ENCODE measurements at places on chromosomes 4 and X. TPM values are rescaled to one million over a fixed set of nuclear protein-coding genes. Genes with fewer than 3 reads are reported as not detected.
A peak's percentile ranks its signal among the peaks of the same experiment; 100 is the strongest.

DNA sequence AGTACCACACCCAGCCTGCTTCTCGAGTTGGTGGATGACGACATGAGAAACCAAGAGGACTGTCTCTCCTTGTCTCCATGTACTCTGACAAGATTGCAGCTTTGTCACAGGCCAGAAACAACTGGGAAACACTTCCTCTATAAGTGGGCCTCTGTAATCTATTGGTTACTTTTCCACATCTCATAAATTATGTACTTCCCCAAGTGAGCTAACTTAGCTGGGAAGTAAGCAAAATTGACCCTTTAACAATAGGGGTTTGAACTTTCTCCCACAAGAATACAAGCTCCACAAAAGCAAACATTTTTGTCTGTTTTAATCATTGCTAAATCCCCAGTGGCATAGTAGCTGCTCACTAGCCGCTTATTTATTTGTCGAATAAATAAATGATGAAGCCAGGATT, 14.1 kb upstream of the USO1 start:
- H3K4me1 ChIP-seq = peaks cover 10% of the 10 kb centered on the region
- no peak overlapping the region for H3K4me3 ChIP-seq
- peaks cover 1% of the 10 kb centered on the region for H3K36me3 ChIP-seq
- H3K27ac ChIP-seq = no peak overlapping the region
- no peak for DNase-seq
- no peaks in the 10 kb centered on the region for H3K27me3 ChIP-seq

DNA sequence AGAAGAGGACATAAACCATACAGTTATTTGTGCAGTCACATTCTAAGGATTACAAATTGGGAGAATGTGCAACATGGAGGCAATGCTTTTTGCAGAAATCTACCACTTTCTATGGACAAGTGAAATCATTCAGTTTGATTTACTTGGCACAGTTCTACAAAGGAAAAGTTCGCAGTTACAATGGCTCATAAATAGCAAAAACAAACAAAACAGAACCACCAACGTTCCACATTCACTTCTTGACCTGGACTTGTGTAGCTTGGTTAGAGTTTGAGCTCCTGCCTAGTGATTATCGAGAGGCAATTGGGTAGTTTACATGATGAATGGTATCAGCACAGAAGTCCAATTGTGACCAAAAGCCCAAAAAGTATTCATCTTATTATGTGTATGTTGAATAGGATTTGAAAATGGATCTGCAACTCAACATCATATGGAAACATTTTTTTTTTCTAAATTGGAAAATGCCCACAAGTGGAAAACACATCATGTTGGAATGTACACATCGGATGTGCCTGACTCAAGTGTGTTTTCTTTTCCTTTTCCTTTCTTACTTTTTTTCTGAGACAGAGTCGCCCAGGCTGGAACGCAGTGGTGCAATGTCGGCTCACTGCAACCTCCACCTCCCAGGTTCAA, 123.8 kb downstream of the LUZP4 start:
- no peaks in the 10 kb centered on the region for H3K27me3 ChIP-seq
- DNase-seq = no peak
- no peak overlapping the region for H3K4me3 ChIP-seq
- no peak overlapping the region for H3K27ac ChIP-seq
- no peaks in the 10 kb centered on the region for H3K36me3 ChIP-seq
- H3K4me1 ChIP-seq = no peaks in the 10 kb centered on the region

Gene DHRSX
- 27.4 TPM for total RNA-seq

- peak overlapping the region; percentile 84 for H3K4me3 ChIP-seq
- H3K27ac ChIP-seq = no peak overlapping the region
- peaks cover 12% of the 10 kb centered on the region for H3K4me1 ChIP-seq
- DNase-seq = no peak
- peaks cover 3% of the 10 kb centered on the region for H3K27me3 ChIP-seq
These were observed 2.0 kb downstream of the NUDT11 start for GRCh38 chrX:51494409-51494808.

GRCh38 chrX:154508384-154508745, 7.7 kb downstream of the FAM3A start:
- no peak overlapping the region for H3K27ac ChIP-seq
- peaks cover 24% of the 10 kb centered on the region for H3K36me3 ChIP-seq
- no peaks in the 10 kb centered on the region for H3K27me3 ChIP-seq
- H3K4me3 ChIP-seq = no peak overlapping the region

- peaks cover 23% of the 10 kb centered on the region for H3K4me1 ChIP-seq
- H3K36me3 ChIP-seq = no peaks in the 10 kb centered on the region
- DNase-seq = no peak
- no peaks in the 10 kb centered on the region for H3K27me3 ChIP-seq
- H3K4me3 ChIP-seq = no peak overlapping the region
These were observed 98.6 kb downstream of the LARP7 start for GRCh38 chr4:112735474-112735951.

DNA sequence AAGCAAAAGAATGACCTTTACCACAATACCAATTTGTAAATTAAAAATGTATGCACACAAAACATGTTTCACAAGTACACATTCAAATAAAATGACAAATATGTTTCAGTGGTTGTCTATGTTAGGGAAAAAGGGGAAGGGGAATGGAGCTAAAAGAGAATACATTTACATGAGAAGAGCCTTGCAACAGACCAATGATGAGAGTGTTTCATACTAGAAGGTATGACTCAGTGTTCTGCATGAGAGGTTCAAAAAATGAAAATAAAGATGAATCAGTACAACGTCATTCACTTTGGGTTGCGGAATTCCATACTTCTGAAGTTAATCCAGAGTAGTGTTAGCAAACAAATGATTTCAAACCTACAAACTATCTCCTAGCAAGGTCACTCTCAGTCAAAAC, 51.7 kb downstream of the RPGR start:
- no peak overlapping the region for H3K4me3 ChIP-seq
- DNase-seq = no peak
- H3K4me1 ChIP-seq = peaks cover 4% of the 10 kb centered on the region
- no peaks in the 10 kb centered on the region for H3K36me3 ChIP-seq

DNA sequence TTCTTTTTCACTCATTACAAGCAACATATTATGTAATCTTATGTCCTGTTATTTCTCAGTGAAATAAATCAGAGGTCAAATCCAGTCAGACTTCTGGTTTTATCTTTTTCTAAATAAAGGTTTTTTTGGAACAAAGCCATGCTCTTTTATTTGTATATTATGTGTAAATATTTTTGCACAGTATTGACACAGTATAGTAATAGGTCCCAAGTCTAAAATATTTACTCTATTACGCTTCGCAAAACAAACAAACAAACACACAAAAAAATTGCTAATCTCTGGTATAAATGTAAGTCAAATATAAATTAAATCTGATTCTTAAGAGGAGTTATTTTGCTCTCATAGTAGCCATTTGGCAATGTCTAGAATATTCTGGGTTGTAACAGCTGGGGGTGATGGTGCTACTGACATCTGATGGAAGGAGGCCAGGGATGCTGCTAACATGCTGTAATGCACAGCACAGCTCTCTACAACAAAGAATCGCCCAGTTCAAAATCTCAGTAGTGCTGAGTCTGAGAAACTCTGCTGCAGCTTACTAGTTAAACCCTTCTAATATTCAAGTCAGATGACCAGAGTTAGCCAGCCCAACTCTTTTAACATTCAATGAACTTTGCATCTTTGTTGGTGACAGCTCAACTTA, 602.1 kb downstream of the RAB28 start:
- DNase-seq = no peak
- no peaks in the 10 kb centered on the region for H3K36me3 ChIP-seq
- no peaks in the 10 kb centered on the region for H3K4me1 ChIP-seq

Gene CXorf66
- not detected for total RNA-seq

DNA sequence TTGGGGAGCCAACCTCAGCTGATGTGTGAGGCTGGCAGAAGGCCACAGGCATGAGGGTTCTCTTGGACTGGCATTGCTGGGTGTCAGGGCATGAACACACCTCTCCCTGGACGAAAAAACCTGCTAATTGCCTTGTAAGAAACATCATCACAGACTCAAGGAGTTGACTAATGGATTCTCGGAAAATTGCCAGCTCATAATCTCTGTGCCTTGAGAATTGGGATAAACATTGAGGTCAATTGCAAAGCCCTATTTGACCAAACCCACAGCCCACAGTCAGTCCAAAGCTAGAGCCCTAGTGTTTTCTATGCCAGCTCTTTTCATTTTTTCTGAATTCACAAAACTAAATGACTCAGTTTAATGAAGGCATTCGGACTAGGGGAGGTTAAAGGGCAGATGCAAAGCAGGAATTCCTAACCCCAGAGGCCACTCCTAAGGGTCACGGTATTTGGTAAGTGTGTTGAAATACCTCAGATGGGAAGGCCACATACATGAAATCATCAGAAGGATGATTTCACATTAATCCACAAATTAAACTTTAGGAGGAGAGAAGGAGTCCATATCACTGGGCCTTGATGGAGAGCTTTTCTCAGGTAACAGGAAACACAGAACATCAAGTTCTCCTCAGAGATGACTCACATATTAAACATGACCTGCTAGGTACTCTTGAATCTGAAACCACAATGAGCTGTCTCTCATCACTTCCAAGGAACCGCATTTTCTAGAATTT, 39.0 kb upstream of the RASL11B start:
- no peak overlapping the region for H3K4me3 ChIP-seq
- H3K4me1 ChIP-seq = peaks cover 16% of the 10 kb centered on the region
- no peaks in the 10 kb centered on the region for H3K27me3 ChIP-seq
- no peak overlapping the region for H3K27ac ChIP-seq
- DNase-seq = no peak

DNA sequence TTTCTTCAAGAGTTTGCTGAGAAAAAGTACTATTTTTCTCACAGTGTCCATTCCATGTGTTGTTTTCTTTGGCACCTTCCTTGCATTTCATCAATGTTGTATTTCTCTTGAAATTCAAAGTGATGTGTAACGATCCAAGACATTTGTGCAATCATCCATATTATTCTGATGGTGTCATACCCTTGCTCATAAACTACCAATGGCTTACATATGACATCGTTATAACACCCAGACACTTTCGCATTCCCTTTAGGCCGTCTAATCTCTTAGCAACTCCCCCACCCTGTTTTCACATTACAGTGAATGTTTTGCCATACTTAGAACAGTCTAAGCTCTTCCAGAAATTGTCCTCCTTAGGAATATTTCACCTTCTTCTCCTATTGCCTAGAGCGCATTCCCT, 1779.0 kb downstream of the PCDH7 start:
- no peaks in the 10 kb centered on the region for H3K36me3 ChIP-seq
- H3K27ac ChIP-seq = no peak overlapping the region
- no peak for DNase-seq
- no peak overlapping the region for H3K4me3 ChIP-seq
- no peaks in the 10 kb centered on the region for H3K4me1 ChIP-seq

GRCh38 chr4:112236040-112236439, 4.5 kb downstream of the AP1AR start:
- H3K4me3 ChIP-seq = no peak overlapping the region
- no peak for DNase-seq
- H3K27ac ChIP-seq = no peak overlapping the region
- peaks cover 33% of the 10 kb centered on the region for H3K4me1 ChIP-seq
- peaks cover 4% of the 10 kb centered on the region for H3K27me3 ChIP-seq
- peaks cover 3% of the 10 kb centered on the region for H3K36me3 ChIP-seq

- H3K4me3 ChIP-seq = no peak overlapping the region
- H3K27ac ChIP-seq = no peak overlapping the region
- peaks cover 4% of the 10 kb centered on the region for H3K36me3 ChIP-seq
- no peaks in the 10 kb centered on the region for H3K27me3 ChIP-seq
These were observed 93.6 kb downstream of the RBM47 start for GRCh38 chr4:40536032-40536431.

- H3K27ac ChIP-seq = no peak overlapping the region
- no peak for DNase-seq
- no peaks in the 10 kb centered on the region for H3K4me1 ChIP-seq
- H3K36me3 ChIP-seq = no peaks in the 10 kb centered on the region
- no peak overlapping the region for H3K4me3 ChIP-seq
These were observed 223.9 kb upstream of the MAD2L1 start for GRCh38 chr4:120290553-120290952.

DNA sequence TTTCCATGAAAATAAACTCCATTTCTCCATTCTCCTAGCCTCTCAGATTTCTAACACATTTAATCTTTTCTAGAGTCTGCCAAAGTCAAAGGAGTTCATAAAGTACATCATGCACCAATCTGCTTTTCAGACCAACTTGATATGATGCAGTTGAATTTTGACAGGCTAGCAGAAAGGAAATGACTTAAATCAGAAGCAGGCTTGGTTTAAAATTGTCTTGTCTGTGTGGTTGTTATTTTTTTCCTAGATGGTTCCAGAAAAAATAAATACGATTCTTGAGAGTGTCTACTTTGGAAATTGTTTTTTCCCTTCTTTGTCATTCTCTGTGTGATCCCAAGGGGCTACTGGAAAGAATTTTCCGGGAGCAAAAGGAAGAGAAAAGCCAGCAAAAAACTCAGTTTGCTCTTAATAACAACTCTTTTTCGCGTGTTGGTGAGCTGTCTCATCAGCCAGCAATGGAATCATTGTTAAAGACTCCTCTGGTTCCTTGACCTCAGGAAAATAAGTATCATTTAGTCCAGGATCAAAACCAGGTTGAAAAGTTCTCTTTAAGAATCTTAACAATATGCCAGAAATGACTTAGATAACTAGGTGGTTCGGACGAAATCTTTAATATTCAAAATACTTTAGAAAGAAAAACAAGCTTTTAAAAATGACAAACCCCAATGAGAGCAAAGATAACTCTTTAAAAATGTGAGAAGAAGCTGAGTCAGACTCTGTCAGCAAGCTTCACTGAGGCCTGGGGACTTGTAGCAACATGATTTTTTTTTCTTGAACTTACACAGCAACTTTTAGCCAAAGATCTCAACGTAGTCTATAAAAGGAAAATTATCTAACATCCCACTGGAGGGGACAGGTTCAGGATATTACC, 49.7 kb upstream of the GAB1 start:
- no peak for DNase-seq
- H3K27ac ChIP-seq = no peak overlapping the region
- H3K36me3 ChIP-seq = no peaks in the 10 kb centered on the region
- H3K27me3 ChIP-seq = peaks cover 1% of the 10 kb centered on the region

Measured in activated T-helper 1 cell treated with anti-CD3 and anti-CD28 coated beads, Interleukin-12 subunit alpha, Interleukin-12 subunit beta, Interleukin-2, Interleukin-4 antibody, amounts not matched to agents 30 ng/mL and 10 ng/mL and 1 ng/mL, durations not matched to agents 14 hours and 24 hours and 36 hours (primary cell).